ENCODE measurements at places on chromosomes 5 and 9.

- peak; percentile 27 for DNase-seq
Observed at GRCh38 chr5:150448952-150449516, 505 bp downstream of the RPS14 start.

DNA sequence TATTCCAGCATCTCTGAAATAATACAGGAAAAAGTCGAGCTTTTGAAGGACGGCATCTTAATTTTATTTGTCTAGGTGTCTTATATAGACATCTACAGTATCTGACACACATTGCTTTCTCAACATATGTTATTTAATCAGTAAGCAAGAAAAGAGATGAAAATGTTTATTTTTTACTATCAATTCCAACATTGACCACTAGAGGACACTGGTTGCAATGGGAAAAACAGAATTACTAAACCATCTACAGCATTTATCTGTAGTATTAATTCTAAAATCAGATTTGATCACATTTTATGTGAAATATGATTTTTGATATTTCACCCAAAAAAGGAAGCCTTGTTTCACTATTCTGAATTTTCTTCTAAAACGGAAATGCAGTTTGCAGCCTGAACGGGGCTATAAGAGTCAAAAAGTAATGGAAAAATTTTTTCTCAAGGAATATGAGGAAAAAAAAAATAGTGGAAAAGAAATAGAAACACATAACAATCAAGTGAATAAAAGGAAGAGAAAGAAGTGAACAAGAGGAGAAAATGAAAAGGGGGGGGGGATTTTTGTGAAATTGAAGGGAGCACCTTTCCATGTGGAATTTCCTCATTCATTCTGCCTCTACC, 98.6 kb downstream of the OSTF1 start:
- DNase-seq = no peak

GRCh38 chr5:181076920-181077319, 36.9 kb downstream of the BTNL9 start:
- DNase-seq = no peak

DNA sequence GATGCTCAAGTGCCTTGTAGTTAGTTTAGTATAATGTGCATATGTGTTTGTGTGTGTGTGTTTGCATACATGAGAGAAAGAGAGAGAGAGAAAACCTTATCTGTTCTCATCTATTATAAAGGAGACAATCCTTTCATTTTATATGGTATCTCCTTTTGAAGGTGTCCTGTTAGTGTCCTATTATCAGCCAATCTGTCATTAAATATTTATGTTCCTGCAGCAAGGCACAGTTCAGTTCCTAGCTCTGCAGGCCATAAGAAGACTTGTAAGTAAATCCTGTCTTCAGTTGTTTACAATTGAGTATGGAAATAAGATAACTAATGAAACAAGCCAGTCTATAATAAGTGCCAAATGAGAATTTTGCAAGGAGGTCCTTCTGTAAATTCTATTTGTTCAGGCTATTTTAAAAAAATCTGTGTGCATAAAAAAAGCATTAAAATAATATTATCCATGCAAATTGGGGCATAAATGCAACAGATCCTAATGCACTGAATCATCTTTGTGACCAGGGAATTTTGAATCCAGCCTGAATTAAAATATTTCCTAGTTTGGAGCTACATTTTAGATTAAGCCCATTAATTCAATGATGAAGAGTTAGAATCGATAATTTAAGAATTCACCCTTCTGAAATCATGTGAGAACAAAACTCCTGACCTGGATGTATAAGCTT, 18.1 kb downstream of the MAP1B start:
- no peak for DNase-seq

DNA sequence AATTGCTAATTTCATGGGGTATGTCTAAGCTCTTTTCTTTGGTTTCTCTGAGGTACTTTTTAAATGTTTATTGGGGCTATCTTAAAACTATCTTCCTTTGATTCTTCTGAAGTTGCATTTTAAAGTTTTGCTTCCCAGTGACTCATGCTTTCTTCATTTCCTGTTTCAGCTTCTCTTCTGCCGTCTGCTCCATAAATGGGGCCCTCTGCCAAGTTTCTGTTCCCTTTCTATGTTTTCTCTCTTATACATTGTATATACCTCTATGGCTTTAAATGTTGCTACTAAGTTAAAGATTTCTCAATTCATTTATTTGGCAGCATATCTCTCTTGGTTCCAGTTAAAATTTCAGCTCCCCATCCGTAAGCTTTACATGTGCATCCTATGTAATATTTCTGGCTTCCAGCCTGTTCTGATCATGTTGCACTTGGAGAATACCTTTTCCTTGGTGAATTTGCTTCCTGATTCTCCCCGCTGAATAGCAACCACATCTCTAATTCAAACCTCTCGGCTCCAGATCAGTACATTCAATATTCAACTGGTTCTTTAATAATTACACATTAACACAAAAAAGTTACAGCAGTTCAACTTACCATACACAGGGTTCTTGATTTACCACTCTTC, 125.3 kb downstream of the ST8SIA4 start:
- DNase-seq = peak; percentile 30

DNA sequence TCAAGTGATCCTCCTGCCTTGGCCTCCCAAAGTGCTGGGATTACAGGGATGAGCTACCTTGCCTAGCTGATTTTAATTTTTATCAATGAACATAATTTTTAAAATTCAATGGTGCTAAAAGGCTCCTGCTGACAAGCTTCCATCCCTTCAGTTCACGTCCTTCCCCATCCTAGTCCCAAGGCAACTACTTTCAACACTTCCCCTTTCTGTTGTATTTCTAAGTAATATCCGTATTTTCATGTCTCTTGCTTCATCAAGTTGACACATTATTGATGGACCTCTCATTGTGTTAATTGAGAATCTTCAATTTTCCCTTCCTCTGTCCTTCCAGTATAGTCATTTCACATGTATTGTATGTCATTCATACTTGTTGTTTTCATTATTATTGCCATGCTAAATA, 93.8 kb upstream of the RASGRF2 start:
- no peak for DNase-seq

Data from stimulated activated CD4-positive, alpha-beta T cell treated with anti-CD3 and anti-CD28 coated beads, Interleukin-15, amount 100 ng/mL, for 24 hours (primary cell).